ENCODE measurements at places on chromosomes 7 and 10. TPM values are rescaled to one million over a fixed set of nuclear protein-coding genes. Genes with fewer than 3 reads are reported as not detected.

Gene NACAD
- 0.85 TPM for total RNA-seq

DNA sequence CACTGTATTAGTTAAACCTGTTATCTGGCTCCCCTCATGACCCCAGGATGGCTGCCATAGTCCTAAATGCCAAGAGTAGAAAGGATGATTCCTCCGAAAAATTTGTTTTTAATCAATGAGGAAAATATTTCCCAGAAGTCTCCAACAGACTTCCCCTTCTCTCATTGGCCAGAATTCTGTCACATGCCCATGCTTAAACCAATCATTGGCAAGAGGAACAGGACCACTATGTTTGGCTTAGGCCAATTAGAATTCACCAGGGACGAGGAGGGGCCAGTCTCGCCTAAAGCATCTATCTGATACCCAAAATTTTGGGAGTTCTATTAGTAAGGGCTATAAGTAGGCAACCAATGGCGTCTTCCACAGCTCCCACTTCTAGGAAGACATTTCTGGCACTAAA is 71.2 kb upstream of the IL6 start:
- no peak for DNase-seq

Gene NUTM2B
- 0.11 TPM for total RNA-seq

GRCh38 chr7:74002474-74003017 is 25.4 kb upstream of the ELN start:
- peak; percentile 45 for DNase-seq
